ENCODE measurements at places on chromosomes 16 and 17.

DNA sequence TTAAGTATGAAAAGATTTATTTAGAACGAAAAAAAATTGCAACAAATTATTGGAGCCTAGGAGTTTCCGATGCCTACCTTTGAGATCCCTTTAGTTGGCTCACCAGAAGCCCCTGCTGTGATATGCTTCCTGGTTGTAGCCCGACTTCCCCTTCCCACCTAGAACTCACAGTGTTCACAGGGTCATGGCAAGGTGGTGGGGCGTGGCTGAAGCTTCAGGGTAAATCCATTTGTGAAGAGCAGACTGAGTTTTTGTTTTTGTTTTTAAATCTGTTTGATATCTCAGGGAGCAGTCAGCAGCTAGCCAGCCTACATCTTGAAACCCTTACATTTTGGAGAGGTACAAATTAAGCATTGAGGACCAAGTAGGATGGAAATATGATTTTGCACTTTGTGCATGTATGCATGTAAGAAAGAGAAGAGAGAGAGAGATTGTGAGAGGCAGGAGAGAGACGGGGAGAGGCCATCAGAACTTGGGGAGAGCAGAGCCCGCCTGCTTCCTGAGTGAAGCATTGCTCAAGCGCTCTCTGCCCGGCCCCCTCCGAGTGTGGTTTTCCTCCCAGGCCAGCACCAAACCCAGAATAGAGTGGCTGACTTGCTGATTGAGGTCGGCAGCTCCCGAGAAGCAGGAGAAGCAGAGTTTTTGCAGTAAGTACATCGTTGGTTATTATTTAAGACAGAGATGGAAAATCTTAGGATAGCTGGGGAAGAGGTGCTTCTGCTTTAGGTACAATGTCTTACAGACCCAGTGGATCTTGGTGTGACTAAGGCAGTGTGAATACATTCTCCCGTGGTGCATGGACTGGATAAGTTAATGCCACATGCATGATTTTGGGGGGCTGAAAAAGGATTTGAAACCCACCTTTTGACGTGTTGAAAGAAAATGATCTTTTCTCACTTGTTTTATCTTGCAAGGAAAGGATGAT is 64.2 kb downstream of the SPECC1 start:
- no peak for DNase-seq

DNA sequence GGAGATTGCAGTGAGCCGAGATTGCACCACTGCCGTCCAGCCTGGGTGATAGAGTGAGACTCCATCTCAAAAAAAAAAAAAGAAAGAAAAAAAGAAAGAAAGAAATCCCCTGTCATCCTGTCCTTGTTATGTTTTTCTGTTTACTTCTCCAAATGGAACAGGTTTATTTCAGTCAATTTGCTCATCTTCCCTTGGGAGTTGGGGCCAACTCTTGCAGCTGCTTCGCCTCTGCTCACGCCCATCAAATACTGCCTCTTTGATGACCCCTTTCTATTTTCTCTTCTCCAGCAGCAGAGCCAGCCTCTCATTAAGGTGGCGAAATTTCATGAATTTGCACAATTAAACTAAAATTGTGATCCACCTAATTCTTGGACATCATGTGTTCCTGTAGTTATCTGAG is 173.4 kb downstream of the ZNF18 start:
- no peak for DNase-seq

DNA sequence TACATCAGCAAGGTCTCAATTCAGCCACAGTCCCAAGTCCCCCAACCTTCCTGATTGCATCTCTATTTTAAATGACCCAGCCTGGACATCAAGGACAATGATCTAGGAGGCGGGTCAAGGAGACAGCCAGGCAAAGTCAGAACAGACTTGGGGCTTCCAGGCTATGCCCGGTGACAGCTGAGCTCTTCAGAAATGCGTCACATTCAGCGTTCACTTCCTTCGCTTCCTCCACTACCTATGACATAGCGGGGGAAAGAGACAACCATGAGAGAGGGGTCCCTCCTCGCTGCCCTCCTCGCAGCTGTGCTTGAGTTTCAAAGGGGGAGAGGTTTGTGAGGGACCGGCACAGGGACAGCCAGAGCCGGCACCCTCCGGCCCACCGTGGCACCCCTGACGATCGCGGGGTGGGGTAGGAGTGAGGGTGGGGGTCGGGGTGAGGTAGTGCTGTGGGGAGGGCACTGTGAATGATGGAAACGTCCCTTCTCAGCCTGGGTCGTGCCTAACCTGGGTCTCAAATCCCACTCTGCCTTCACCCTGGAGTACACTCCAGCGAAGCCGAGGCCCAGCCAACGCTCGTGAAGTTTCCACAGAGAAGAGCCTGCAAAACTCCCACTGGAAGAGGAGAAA is 12.3 kb upstream of the LGALS3BP start:
- no peak for DNase-seq

DNA sequence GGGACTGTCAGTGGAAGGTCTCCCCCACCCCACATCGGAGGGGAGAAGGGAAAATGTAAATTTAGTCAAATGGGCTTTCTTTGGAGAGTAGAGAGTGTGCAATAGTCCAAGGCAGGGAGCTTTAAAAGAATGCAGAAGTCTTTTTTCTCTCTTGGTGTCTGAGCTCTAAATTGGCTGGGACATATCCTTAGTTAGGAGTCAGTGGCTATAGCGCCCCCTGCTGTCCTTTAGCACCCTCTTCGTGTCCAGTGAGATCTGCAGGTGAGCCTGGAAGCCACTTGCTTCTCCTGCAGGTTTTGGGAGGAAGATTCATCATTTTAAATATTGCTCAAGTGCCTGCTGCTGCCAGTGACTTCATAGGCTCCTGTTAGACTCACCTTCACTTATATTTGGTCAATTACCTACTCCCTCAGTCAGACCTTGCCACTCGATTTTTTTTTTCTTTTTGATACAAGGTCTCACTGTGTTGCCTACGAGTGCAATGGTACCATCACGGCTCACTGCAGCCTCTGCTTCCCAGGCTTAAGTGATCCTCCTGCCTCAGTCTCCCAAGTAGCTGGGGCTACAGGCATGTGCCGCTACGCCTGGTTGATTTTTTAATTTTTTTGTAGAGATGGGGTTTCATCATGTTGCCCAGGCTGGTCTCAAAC is 174.8 kb downstream of the PRKCB start:
- peak; percentile 19 for DNase-seq

- no peak for DNase-seq
Measured at GRCh38 chr17:3843935-3844516, 2.0 kb downstream of the NCBP3 start.

DNA sequence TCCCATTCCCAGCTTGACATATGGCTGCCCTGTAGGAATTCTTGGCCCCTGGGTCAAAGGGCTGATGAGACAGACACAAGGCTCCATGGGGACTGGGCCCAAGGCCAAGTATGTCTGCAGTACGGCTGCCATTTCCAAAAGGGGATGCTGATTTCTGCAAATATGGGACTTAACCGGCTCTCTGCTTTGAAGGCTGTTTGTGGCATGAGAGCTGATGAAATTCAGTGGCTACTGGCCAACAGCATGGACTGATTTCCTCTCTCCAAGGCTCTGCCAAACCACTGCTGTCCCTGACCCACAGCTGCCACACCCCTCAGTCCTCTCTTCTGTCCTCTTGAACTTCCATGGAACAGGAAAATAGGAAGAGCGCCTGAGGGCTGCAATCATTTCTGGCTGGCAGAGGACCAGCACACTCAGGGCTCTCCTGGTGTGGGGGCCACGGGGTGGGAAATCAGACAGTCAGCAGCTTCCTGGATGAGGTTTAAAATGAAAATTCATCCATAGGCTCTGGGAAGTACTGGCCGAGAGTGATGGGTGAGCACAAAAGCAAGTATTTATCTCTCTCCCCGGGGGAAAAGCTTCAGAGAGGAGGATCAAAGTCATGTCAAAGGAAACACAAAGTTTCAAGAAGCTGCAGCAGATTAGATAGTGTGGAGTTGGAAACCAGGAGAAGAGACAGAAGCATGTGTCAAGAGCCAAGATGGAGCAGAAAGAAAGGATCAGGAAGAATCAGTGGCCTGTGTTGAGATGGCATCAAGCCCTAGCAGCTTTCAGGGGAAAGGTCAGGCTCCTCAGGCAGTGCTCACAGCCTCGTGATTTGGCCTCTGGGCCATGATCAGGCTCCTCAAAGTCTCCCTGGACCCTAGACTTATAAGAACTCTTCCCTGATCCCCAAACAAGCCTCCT is 64.1 kb upstream of the SREBF1 start:
- peak; percentile 95 for DNase-seq

DNA sequence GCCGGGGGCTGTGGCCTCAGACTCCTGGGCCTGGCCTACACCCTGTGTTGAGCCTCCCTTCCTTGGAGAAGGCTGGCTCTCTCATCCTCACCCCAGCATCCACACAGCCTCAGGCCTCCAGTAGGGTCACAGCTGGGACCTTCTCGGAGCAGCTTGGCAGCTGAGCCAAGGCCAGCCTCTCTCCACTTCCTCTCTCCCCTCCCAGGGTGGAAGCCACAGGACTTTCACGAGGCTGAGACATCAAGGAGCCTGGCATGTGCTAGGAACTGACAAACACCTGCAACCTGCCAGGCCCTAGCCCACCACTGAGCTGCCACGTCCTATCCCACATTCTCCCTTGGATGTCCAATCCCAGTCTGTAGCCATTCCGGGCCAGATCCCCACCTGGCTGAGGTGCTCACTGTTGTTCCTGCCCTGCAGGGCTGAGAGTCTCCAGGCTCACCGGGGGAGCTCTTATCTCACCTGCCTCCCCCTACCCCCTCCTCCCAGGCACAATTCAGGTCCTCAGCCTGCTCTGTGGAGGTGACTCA is 3.1 kb downstream of the MMP15 start:
- DNase-seq: no peak

GRCh38 chr17:68455901-68456338 is 1.4 kb downstream of the WIPI1 start:
- no peak for DNase-seq
